ENCODE measurements at places on chromosomes 7 and 10. TPM values are rescaled to one million over a fixed set of nuclear protein-coding genes. Genes with fewer than 3 reads are reported as not detected.

DNA sequence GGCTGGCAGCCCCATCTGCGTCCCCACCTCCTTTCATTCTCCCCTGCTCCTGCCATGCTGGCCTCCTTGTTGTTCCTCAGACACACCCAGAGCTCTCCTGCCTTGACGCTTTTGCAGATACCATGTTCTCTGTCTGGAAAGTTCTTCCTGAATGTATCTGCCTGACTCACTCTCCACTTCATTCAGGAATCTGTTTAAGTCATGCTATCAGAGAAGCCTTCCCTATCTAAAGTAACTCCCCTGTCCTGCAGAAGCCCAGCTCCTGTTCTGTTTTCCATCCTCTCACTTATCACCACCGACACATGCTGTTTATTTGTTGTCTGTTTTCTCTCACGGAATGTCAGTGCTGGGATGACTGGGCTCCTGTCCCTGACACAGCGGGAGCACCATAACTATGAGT, 82.0 kb downstream of the AFAP1L2 start:
- H3K36me3 ChIP-seq: no peaks in the 10 kb centered on the region
- H3K27me3 ChIP-seq: peaks cover 4% of the 10 kb centered on the region
- H3K27ac ChIP-seq: no peak overlapping the region
- no peak overlapping the region for H3K4me3 ChIP-seq
- DNase-seq: no peak

DNA sequence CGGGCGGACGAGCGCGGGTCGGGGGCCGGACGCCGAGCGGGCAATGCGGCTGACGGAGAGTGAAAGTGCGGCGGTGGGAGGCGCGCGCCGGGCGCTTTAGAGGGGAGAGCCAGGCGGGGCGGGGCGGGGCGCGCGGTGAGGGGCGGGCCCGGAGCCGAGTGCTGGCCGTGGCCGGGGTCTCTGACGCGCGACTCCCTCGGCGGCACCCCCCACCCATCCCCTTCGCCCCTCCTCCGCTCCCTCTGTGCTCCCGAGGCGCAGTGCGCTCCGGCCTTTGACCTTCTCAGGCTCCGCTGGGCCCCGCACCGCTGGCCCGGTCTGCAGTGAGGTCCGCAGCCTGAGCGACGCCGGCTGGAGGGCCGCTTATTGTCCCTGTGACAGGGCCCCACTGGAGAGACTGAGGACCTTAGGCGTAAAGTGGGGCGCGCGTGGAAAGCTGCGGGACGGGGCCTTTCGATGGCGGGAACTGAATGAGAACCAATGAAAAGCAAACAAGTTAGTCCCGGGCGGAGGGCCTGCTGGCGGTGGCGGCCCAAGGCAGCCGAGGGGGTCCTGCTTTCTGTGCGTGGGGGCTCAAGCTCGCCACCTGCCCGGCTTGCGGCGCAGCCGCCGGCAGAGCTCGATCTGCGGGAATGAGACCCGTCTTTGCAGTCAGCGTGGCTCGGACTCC, at the start of gene CXCL12:
Gene CXCL12, minus strand, starts transcription at position 72 of the 670 bp plus-strand sequence. CDS start 92 bp downstream, outside the sequence.
- peaks cover 33% of the 10 kb centered on the region for H3K27me3 ChIP-seq
- H3K4me3 ChIP-seq: no peak within 1 kb of the TSS
- H3K4me1 ChIP-seq: peaks cover 6% of the 10 kb centered on the region
- no peak within 1 kb of the TSS for H3K27ac ChIP-seq

ITIH5 gene
- total RNA-seq: not detected

- no peak overlapping the region for H3K27ac ChIP-seq
- no peaks in the 10 kb centered on the region for H3K27me3 ChIP-seq
- H3K36me3 ChIP-seq: no peaks in the 10 kb centered on the region
- H3K4me1 ChIP-seq: no peaks in the 10 kb centered on the region
- no peak overlapping the region for H3K4me3 ChIP-seq
These were observed 43.6 kb downstream of the PDGFA start for GRCh38 chr7:475951-476441.

DNA sequence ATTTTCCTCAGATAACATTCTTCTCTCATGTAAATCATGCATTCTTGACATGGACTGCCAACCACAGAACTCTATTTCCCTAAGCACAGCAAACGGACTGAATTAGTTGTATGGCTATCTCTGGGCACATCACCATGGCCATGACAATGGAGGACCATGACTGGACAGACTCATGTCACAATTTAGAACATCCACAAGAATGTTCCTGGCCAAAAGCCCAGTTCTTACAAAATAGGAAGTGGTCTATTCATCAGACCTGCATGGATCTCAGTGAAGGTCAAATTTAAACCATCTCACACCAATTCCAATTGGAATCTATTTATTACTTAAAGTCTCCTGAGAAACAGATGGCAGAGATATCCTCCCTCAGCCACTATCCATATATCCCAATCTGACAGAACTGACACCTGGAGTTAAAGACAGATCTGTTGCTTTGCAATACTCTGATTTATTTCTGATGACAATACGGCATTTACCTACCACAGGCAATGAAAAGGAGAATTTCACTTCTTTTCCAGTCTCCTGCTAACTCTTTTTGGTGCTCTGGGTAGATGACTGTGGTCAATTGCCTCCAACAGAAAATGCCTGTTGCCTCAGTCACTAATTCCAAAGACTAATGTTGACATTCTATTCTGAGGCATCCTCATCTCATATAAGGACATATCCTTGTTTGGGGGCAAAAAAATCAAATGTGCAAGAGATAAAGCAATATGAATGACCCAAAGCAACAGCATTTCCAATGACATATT, 254.8 kb downstream of the HTR7 start:
- no peak for DNase-seq
- H3K27me3 ChIP-seq: no peaks in the 10 kb centered on the region
- H3K4me1 ChIP-seq: no peaks in the 10 kb centered on the region
- no peak overlapping the region for H3K4me3 ChIP-seq
- H3K36me3 ChIP-seq: no peaks in the 10 kb centered on the region

All from activated CD8-positive, alpha-beta memory T cell treated with anti-CD3 and anti-CD28 coated beads, Interleukin-2, amount 10 ng/mL, durations not matched to agents 7 days and 5 days (primary cell).